ENCODE measurements at places on chromosomes 7 and 10.

DNA sequence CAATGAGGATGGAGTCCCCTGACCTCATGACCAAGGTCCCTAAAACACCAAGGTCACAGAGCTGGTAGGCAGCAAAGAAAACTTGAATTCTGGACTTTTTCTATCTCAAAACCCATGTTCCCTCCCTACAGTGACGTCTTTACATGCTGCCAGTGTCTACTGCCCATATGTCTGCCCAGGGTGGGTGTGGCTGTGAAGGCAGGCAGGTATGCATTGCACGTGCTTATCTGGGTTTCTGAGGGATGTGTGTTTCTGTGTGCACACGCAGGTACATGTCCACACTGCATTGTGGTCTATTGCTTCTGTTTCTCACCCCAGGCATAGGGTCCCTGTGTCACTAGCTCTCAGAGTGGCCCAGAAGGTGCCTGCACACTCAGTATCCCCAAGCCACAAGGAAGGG, 13.5 kb downstream of the ATP6V1F start:
- no peak for DNase-seq

DNA sequence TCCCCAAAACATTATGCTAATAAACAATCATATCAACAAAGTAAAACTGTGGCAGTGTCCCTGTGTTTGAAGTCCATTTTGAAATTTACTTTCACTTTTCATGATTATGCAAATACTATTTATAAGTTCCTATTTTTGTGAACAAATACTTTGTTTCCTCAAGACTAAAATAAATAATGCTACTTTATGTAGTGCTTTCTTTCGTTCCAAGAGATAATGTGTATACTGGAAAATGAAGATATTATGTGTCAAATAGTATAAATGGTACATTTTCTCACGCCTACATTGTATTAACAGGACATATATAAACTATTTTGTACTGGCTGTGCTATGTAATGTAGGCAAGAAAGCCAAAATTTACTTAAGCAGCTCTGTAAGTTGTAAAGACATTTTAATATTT, 136.3 kb downstream of the MALRD1 start:
- DNase-seq = no peak

GRCh38 chr10:46077141-46077554, 31.1 kb upstream of the MSMB start:
- no peak for DNase-seq

DNA sequence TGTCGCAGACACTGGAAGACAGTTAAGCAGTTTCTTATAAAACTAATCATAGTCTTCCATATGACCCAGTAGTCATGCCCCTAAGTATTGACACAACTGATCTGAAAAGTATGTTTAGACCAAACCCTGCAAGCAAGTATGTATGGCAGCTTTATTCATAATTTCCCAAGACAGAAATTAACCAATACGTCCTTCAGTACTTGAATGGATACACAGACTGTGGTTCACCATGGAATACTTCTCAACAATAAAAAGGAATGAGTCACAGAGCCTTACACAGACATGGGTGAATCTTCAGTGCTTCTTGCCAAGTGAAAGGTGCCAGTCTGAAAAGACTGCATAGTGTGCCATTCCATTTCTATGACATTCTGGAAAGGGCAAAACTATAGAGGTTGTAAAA, 50.2 kb upstream of the AKR1E2 start:
- DNase-seq = no peak

- DNase-seq = no peak
Observed at GRCh38 chr7:11130012-11130411, 156.3 kb downstream of the PHF14 start.

- DNase-seq = no peak
Observed at GRCh38 chr10:132363376-132363775, 31.4 kb downstream of the LRRC27 start.

GRCh38 chr7:65250216-65250615, 123.4 kb upstream of the ZNF92 start:
- peak; percentile 68 for DNase-seq
